ENCODE measurements at places on chromosomes 3 and 15.

DNA sequence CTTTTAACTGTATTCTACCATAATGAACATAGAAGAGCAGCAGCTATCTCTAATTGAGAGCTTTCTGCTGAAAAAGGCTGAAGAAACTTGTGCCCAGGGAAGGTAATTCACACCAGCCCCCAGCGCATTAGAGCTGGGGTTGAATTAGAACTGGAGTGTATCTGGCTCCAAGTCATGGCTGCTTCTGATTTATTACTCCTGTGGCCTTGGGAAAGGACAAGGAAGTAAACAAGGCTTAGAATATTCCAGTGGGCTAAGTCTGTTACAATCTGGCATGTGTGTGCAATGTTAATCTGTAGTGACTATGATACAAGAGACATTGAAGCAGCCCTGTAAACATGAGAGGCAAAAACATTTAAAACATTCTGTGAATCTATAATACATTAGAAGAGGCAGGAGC is 18.1 kb downstream of the CPA3 start:
- H3K27ac ChIP-seq = no peak overlapping the region
- no peak for DNase-seq
- peaks cover 4% of the 10 kb centered on the region for H3K27me3 ChIP-seq

DNA sequence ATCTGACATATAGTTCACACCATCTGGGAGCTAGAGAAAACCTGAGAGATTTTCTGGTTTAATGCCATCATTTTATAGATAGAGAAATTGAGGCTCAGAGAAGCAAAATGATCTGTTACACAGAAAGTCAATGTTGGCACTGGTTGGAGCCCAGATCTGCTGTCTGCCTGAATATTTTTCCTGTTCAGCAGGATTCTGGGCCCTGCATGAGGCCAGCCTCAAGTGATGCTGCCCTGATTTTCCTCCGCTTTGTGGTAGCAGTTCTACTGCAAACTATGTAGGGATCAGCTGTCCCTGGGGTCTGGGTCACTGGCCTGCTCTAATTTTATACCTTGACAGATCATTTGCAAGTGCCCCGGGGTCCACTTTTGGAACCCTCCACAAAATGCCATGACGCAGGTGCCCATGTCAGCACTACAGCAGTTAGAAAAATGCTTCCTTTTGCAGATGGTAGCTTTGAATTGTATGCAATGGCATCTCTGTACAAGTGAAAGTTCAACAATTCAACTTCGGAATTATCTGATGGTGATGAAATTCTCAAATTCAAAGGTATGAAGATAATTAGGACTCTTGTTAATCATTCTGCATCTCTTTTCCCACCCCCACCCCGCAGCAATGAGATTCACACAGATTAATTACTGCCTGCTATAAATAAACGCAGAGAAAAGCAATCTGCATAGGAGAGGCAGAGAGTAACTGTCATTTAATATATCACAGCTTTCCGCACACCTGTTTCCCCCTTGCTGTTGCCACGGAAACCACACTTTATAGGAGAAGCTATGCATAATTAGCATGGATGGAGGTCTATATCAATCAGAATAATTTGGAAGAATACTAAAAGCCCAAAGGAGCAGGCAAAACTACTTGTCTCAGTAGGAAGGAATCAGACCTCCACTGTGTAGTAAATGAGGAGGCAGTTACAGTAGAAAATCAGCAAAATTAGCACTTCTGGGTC is 222.6 kb downstream of the PDCD6IP start:
- H3K27ac ChIP-seq = no peak overlapping the region
- peaks cover 8% of the 10 kb centered on the region for H3K36me3 ChIP-seq
- no peak overlapping the region for H3K4me3 ChIP-seq
- H3K27me3 ChIP-seq = peaks cover 4% of the 10 kb centered on the region

- H3K27me3 ChIP-seq = no peaks in the 10 kb centered on the region
- H3K4me3 ChIP-seq = no peak overlapping the region
- peak; percentile 61 for DNase-seq
- H3K36me3 ChIP-seq = peaks cover 4% of the 10 kb centered on the region
- peak overlapping the region; percentile 67 for H3K27ac ChIP-seq
Observed at GRCh38 chr3:141255846-141256261, 24.2 kb downstream of the PXYLP1 start.

GRCh38 chr3:32004113-32004765 is 22.7 kb downstream of the ZNF860 start:
- no peak overlapping the region for H3K4me3 ChIP-seq
- H3K27me3 ChIP-seq = peaks cover 16% of the 10 kb centered on the region
- no peak overlapping the region for H3K27ac ChIP-seq
- H3K4me1 ChIP-seq = no peaks in the 10 kb centered on the region
- no peak for DNase-seq

GRCh38 chr15:59002418-59002859 is 15.0 kb downstream of the RNF111 start:
- no peak overlapping the region for H3K27ac ChIP-seq
- no peaks in the 10 kb centered on the region for H3K27me3 ChIP-seq
- DNase-seq = no peak
- H3K4me3 ChIP-seq = no peak overlapping the region
- peaks cover 18% of the 10 kb centered on the region for H3K4me1 ChIP-seq
- H3K36me3 ChIP-seq = peaks cover 35% of the 10 kb centered on the region

- DNase-seq = no peak
- no peaks in the 10 kb centered on the region for H3K27me3 ChIP-seq
- H3K36me3 ChIP-seq = no peaks in the 10 kb centered on the region
- H3K4me1 ChIP-seq = peaks cover 9% of the 10 kb centered on the region
- H3K4me3 ChIP-seq = no peak overlapping the region
Observed at GRCh38 chr15:98681061-98681460, 32.7 kb downstream of the IGF1R start.

DNA sequence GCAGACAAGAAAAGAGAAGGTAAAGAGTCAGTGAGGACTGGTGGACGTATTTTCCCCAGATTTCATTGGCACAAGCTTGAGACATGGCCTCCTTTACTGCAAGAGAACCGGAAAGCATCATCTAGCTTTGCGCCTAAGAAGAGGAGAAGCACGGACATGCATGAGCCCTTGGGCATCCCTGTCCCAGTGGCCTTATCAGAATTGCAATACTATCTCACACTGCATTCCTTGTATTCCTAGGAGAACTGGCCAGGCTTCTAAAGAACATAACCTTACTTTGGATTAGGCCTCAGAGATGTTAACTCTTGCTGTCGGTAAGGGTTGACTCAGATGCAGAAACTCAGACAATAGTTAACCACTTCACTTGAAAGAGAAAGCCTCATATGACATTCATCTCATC is 229.5 kb upstream of the PRICKLE2 start:
- no peak overlapping the region for H3K27ac ChIP-seq
- DNase-seq = no peak
- no peak overlapping the region for H3K4me3 ChIP-seq
- H3K36me3 ChIP-seq = no peaks in the 10 kb centered on the region
- H3K4me1 ChIP-seq = no peaks in the 10 kb centered on the region
- H3K27me3 ChIP-seq = peaks cover 20% of the 10 kb centered on the region

GRCh38 chr3:187932530-187932929 is 187.3 kb upstream of the BCL6 start:
- H3K4me3 ChIP-seq = no peak overlapping the region
- H3K27me3 ChIP-seq = peaks cover 3% of the 10 kb centered on the region
- H3K27ac ChIP-seq = no peak overlapping the region
- H3K36me3 ChIP-seq = peaks cover 6% of the 10 kb centered on the region
- peaks cover 28% of the 10 kb centered on the region for H3K4me1 ChIP-seq

GRCh38 chr15:79218588-79219200 is 63.8 kb upstream of the ANKRD34C start:
- peaks cover 15% of the 10 kb centered on the region for H3K27me3 ChIP-seq
- no peak overlapping the region for H3K4me3 ChIP-seq
- no peaks in the 10 kb centered on the region for H3K36me3 ChIP-seq
- DNase-seq = no peak
- H3K27ac ChIP-seq = no peak overlapping the region

DNA sequence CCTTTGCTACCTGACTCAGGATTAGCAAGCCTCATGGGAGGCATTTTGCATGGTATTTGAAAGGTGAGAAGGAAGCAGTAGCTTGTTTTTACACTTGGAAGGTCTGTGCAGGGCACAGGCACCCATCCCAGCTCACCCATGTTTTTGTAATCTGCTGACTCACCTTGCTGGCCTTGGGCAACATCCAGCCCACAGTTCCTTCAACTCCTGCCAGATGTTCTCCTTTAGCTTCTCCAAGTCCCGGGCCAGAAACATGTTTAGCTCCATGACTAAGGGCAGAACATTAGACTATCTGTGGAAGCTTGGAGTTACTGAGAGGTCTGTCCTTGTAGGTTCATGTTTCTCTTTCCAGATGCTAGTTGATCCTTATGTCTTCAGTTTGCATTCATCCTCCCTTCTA is 12.4 kb upstream of the ZNF770 start:
- no peaks in the 10 kb centered on the region for H3K36me3 ChIP-seq
- H3K4me1 ChIP-seq = no peaks in the 10 kb centered on the region
- H3K4me3 ChIP-seq = no peak overlapping the region
- no peak overlapping the region for H3K27ac ChIP-seq

- no peaks in the 10 kb centered on the region for H3K4me1 ChIP-seq
- H3K27me3 ChIP-seq = peaks cover 9% of the 10 kb centered on the region
- H3K4me3 ChIP-seq = no peak overlapping the region
Observed at GRCh38 chr3:150105886-150106612, 135.4 kb upstream of the PFN2 start.

DNA sequence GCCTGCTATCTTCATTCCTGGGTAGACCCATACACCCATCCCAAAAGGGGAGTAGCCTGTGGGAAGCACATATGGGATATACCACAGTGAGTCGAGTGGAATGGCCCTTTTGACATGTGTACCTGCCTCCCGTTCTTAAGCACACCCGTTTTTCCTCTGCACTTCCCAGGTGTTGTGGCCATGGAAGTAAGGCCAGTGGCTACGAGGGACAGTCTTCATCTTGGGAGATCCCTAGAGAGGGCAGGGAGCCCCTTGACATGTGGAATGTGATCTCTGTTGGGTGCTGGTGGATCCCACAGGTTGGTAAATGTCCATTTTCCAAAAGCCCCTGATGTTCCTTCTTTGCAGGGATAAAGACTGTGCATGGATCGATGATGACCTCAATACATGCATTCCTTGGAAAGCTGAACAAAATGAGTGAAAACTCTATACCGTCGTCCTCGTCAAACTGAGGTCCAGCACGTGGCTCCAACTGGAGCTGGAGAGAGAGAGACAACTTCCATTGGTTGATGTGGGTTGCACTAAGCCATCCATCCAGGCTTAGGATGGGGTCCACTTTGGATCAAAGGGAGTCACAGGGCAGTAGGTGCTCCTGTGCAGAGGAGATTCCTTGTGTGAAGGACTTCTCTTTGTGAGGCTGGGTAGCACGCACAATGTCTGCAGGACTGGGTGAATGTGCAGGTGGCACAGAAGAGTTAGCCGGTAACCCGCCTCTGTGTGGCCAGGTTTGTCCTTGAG is 136.8 kb downstream of the SNRPN start:
- H3K4me1 ChIP-seq = no peaks in the 10 kb centered on the region
- no peak overlapping the region for H3K27ac ChIP-seq
- no peak for DNase-seq

GRCh38 chr3:37770938-37771918 is 90.5 kb upstream of the CTDSPL start:
- H3K36me3 ChIP-seq = no peaks in the 10 kb centered on the region
- DNase-seq = no peak
- no peaks in the 10 kb centered on the region for H3K4me1 ChIP-seq
- H3K27me3 ChIP-seq = peaks cover 9% of the 10 kb centered on the region
- no peak overlapping the region for H3K4me3 ChIP-seq
- H3K27ac ChIP-seq = no peak overlapping the region

DNA sequence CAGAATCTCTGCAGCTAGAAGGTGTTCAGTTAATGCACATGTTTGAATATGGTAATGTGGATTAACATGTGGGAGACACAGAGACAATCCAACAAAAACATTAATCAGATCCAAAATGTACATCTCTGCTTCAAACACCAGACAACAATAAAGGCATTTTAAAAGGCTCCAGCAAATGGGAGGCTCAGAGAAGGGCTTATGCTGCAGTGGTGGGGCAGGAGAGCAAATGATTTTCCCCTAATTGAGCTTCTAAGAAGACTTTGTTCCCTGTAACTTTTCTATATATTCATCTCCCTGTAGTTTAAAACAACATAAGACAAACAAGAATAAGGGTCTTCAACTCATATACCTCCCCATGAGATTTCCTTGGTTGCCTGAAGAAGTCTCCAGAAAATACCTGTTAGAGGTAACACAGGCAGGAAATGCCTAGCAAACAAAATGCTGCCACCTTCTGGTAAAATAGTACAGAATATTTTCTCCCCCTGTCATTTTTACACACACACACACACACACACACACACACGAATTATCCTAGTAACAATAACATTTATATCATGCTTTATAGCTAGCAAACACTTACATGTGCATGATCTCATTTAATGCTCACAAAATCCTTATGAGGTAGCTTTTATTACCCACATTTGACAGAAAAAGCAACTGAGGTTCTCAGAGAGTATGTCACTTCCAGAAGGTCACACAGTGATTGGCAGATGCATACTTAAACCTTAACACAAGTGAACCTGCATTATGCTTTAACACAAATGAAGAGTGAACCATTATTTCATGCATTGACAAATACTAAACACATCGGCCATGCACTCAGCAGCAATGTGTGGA is 123.4 kb upstream of the MB21D2 start:
- peaks cover 5% of the 10 kb centered on the region for H3K4me1 ChIP-seq
- peak; percentile 22 for DNase-seq
- H3K36me3 ChIP-seq = no peaks in the 10 kb centered on the region
- H3K4me3 ChIP-seq = no peak overlapping the region

DNA sequence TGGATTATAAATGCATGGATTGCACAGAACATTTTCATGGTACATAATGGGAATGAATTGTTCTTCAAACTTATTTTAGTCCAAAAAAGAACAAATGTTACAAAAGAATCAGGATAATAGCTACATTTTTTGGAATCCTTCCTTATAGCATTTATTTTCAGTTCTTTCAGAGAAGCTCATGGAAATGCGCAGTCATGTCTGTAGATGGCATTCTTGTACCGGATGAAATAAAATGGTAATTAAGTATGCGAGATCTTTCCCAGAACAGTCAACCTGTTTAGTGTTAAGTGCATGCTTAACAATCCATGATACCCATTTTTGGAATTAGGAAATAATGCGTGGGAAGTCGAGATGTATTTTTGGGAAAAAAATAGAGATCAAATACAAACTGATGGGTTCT is 38.2 kb upstream of the GOLGA8B start:
- H3K4me1 ChIP-seq = peaks cover 4% of the 10 kb centered on the region
- peaks cover 44% of the 10 kb centered on the region for H3K27me3 ChIP-seq
- H3K36me3 ChIP-seq = no peaks in the 10 kb centered on the region
- no peak overlapping the region for H3K4me3 ChIP-seq
- DNase-seq = no peak

- H3K4me1 ChIP-seq = no peaks in the 10 kb centered on the region
- H3K4me3 ChIP-seq = no peak overlapping the region
- H3K36me3 ChIP-seq = no peaks in the 10 kb centered on the region
- H3K27me3 ChIP-seq = peaks cover 3% of the 10 kb centered on the region
- DNase-seq = no peak
Observed at GRCh38 chr15:66066005-66066404, 187.5 kb downstream of the MEGF11 start.
